Kidney (tissue), 22 donors: ENCODE measurements at places on chromosomes 3 and 15. TPM values are rescaled to one million over a fixed set of nuclear protein-coding genes. Genes with fewer than 3 reads are reported as not detected.

The FSIP1 gene
- total RNA-seq = 2.4 TPM

The LYZL4 gene
- not detected for total RNA-seq

The NEIL1 gene
- total RNA-seq = 42.9 TPM

DNA sequence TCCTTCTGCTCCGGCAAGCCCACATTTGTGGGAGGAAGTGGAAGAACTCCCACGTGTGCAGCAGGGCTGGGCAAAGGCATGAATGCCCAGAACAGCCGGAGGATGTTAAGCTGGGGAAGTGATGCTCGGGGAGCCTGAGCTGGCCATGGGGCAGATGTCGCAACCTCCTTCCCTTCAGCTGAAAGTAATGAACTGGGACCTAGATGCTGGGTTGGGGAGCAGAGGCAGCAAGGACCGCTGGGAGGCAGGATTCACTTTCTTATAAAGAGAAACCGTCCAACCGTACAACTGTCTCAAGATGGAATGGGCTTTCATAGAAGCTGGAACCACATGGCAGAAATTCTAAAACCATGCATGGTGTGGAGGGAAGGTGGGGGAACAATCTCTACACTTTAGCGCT is 290.9 kb downstream of the OCA2 start:
- H3K27me3 ChIP-seq = no peaks in the 10 kb centered on the region
- H3K27ac ChIP-seq = no peak overlapping the region
- H3K36me3 ChIP-seq = no peaks in the 10 kb centered on the region
- DNase-seq = no peak
